ENCODE measurements at places on chromosomes 13 and 19.
A peak's percentile ranks its signal among the peaks of the same experiment; 100 is the strongest.

- no peak for DNase-seq
Observed at GRCh38 chr19:47274891-47275761, 441 bp downstream of the INAFM1 start.

- no peak for DNase-seq
Observed at GRCh38 chr19:16333001-16333586, 8.5 kb downstream of the KLF2 start.

GRCh38 chr19:14434543-14435319 lies 1.6 kb downstream of the PKN1 start:
- DNase-seq: no peak

GRCh38 chr13:99312493-99312883 lies 5.3 kb upstream of the GPR183 start:
- DNase-seq: peak; percentile 99

DNA sequence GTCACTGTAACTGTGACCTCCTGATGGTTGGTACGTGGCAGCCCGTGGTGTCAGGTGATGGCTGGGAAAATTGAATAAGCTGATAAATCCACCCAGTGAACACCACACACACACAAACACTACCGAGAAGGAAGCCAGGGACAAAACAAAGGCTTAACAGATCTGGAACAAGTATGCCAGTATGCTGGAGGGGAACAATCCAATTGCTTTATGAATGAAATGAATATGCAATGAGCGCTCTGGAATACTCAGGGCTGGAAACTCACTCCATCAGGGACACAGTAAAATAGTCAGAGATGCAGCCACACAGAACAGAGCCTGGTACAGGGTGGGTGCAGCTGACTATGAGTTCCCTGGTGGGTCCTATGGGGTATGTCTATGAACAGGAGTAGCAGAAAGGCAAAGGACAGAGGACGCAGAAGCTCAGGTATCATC lies 16.7 kb downstream of the TMTC4 start:
- no peak for DNase-seq

- no peak for DNase-seq
Observed at GRCh38 chr13:22061806-22062391, 391.0 kb downstream of the FGF9 start.

- DNase-seq: no peak
Observed at GRCh38 chr19:29945433-29945832, 3.4 kb downstream of the URI1 start.

GRCh38 chr13:25103711-25104110 lies 7.8 kb downstream of the PABPC3 start:
- no peak for DNase-seq

- no peak for DNase-seq
Observed at GRCh38 chr19:56355517-56355916, 37.8 kb downstream of the ZNF582 start.

DNA sequence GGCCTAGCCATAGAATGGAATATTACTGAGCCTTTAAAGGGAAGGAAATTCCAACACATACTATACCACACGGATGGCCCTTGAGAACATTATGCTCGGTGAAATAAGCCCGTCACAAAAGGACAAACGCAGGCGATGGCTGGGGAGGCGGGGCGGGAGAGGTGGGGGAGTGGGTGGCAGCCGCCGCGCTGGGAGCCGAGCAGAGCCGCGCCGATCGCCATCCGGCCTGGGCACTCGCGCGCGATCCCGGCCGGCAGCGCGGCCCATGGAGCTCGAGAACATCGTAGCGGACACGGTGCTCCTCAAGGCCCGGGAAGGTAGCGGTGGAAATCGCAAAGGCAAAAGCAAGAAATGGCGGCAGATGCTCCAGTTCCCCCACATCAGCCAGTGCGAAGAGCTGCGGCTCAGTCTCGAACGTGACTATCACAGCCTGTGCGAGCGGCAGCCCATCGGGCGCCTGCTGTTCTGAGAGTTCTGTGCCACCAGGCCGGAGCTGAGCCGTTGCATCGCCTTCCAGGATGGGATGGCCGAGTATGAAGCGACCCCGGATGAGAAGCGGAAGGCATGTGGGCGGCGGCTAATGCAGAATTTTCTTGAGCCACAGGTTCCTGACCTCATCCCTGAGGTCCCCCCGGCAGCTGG lies 140.1 kb downstream of the ZDHHC20 start:
- DNase-seq: no peak

DNA sequence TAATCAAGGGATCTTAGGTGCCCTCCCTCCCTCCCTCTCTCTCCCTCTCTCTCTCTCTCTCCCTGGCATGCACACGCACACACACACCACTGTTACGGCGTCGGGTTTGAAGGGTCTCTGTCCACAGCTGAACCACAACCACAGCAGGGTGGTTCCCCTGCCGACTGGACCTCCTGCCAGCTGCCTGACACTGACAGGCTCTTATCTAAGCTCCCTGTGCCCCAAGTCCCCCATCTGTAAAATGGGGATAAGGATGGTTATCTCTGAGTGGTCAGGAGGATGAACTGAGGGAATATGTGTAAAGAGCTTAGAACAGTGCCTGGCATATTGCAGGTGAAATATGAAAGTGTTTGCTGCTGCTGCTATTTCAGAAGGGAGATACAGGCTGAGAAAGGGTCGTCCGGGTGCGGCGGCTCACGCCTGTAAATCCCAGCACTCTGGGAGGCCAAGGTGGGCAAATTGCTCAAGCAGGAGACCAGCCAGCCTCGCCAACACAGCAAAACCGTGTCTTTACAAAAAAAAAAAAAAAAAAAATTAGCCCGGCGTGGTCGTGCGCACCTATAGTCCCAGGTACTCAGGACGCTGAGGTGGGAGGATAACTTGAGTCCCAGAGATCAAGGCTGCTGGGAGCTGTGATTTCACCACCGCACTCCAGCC lies 852 bp upstream of the SHISA7 start:
- DNase-seq: no peak

DNA sequence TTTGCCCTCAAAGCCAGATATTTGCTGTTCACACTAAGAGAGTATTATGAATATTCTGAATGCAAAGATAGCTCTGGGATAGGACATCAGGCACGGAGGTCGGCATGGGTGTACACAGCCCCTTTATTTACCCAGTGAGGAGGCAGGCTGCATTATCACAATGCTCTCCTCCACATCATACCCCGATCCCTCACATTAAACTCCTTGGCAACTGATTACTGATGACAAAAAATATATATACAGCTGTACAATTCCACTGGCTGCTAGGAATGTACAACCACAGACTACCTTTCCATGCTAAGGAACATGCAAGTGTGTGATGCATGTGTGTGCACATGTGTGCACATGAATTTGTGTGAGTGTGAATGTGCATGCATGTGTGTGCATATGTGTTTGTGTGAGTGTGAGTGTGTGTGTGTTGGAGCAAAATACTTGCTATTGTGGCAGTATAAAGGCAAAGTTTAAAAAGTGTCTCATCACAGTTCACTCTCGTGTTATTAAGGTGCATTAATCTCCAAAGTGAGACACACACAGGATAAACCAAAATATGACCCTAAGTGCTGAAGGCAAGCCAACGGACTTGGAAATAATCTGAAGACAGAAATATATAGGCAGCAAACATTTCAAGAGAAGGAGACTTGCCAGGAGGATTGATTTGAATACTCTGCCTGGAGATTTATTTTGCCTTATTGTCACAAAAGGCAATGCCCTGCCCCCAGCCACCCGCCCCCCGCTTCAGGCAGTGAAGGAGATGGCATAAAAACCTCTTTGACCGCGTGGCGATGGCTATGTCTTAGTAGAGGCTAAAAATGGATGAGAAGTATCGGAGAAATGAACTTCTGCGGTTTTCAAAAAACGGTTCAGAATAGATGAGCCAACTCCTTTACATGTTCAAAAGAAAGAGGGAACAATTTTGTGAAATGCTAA lies 274.8 kb downstream of the TSHZ3 start:
- DNase-seq: no peak

DNA sequence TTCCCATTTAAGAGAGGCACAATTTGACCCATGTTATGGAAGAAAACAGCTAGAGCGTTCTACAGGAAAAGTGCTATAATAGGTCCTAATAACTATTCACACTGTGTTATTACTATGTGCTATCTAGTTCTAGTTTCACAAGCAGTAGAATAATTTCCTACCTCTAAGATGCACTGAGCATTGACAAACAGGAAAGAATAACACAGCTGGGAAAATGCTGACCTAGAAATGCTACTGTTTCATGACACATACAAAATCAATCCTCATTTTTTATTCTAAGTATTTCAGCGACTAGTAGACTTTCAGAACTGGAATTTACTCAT lies 259.5 kb downstream of the ITGBL1 start:
- no peak for DNase-seq

GRCh38 chr13:53494406-53494805 lies 465.8 kb downstream of the OLFM4 start:
- DNase-seq: no peak

GRCh38 chr13:98022210-98022609 lies 68.7 kb downstream of the IPO5 start:
- no peak for DNase-seq

DNA sequence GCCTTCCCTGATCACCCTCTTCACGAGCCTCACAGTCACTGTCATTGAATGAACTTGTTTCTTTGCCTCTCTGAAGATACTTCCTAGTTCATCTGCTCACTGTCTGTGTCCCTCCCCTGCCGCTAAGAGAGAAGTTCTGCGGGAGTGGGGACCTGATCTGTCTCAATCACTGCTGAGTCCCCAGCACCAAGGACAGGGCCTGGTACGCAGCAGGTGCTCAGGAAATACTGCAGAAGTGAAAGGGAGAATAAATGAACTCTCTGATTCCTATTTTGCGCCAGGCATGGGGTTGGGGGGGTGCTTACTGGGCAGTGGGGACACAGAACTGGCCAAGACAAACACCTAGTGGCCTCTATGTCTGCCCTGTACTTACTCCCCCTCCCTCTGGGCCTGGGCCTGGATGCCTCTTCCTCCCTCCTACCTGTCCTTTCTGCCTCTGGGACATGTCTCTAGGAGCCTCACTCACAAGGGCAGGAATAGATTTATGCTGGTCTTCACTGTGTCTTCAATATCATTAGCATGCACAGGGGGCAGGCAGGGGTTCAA lies 17.5 kb downstream of the FCGBP start:
- DNase-seq: no peak

DNA sequence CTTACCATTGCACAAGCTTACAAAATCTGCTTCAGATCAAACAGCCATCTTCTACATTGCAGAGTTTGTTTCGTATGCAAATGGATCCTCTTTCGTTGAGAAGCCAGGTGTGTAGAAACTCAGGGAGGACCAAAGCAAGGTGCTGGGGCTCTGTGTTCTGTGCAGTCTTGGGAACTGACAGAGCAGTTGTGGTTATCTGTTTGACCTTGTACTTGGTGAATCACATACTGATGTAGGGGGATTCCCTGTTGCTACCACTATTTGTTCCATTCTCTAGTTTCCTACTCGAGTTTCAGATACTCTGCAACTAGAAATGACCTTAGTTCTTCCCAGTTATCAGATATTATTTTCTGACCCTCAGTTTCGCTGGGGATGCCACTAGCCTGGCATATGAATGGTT lies 95.2 kb upstream of the CLDN10 start:
- DNase-seq: no peak

DNA sequence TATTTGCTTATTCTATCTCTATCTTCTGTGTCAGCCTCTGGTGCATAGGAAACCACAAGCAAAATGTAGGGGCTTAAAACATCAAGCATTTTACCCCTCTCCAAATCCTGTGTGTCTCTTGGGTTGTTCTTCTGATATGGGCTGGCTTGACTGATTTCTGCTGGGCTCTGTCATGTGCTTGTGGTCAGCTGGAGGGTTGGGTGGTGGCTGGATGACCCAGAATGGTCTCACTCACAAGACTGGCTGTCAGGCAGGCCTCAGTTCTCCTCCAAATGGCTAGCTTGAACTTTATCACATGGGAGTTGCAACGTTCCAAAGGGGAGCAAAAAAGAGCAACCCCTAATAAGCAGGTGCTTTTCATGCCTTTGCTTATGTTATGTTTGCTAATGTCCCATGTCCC lies 9.6 kb upstream of the LYPD5 start:
- no peak for DNase-seq

GRCh38 chr13:44191504-44192171 lies 182.0 kb upstream of the SERP2 start:
- no peak for DNase-seq

GRCh38 chr13:28268800-28269223 lies 130.5 kb downstream of the PAN3 start:
- DNase-seq: peak; percentile 89

- DNase-seq: no peak
Observed at GRCh38 chr13:112981451-112981850, 12.4 kb downstream of the MCF2L start.

DNA sequence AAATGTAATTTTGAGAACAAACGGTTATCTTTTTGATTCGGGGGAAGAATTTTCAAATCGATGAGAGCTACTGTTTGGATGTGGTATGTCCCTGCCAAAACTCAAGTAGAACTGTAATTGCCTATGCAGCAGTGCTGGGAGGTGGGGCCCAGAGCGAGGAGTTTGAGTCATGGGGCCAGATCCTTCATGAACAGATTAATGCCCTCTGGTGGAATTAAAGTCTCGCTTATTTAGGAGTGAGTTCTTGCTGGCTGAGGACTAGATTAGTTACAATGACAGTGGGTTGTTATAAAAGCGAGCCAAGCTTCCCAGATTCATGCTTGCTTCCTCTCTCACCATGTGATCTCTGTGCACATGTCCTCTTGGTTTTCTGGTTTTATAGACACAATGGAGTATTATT lies 11.8 kb upstream of the PRR20A start:
- DNase-seq: no peak

Measured in GF-D8 (cell line).